ENCODE measurements at places on chromosomes 2 and 18. TPM values are rescaled to one million over a fixed set of nuclear protein-coding genes. Genes with fewer than 3 reads are reported as not detected.

The SLC9A4 gene
- not detected for total RNA-seq

- DNase-seq = no peak
Measured at GRCh38 chr2:45844796-45845457, 193.5 kb downstream of the PRKCE start.

GRCh38 chr2:188850786-188851185 is 123.4 kb upstream of the COL3A1 start:
- no peak for DNase-seq

- no peak for DNase-seq
Measured at GRCh38 chr2:164495491-164496223, 125.6 kb downstream of the GRB14 start.

DNA sequence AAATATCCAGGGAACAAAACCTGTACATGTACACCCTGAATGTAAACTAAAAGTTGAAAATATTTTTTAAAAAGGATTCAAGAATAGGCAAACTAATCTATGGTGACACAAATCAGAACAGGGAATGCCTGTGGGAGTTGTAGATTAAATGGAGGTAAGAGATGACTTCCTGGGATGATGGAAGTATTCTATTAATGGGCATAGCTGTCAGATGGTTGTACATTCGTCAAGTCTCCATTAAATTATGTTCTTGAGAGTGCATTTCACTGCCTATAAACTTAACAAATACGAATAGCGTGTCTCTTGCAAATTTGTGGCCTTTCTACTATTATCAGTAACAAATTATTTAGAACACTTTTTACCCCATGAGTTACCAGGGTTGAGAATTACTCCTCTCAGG is 207.0 kb downstream of the HNMT start:
- no peak for DNase-seq

All from gastrocnemius medialis (tissue), 4 donors.